Stimulated activated CD4-positive, alpha-beta T cell treated with anti-CD3 and anti-CD28 coated beads, Interleukin-12 subunit alpha, Interleukin-12 subunit beta, amount 100 ng/mL, for 48 hours (primary cell): ENCODE measurements at places on chromosomes 5 and 9.

DNA sequence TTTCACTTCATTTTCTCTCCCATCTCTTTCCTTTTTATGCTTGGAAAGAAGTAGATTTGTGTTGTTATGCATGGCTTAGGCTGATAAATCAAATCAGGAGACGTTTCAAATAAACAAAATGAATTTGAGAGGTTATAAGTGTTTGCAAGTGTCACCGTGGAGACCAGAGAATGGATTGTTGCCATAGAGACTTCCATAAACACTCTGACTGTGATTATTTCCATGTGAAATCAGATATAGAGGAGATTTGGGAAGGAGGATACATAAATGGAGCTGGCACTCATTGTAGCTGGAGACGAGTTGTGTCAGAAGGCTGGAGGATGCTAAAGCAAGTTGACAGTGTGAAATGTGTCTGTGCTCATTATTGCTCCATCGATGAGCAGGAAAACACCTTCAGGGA, 84.2 kb upstream of the PCSK1 start:
- DNase-seq, result no peak

DNA sequence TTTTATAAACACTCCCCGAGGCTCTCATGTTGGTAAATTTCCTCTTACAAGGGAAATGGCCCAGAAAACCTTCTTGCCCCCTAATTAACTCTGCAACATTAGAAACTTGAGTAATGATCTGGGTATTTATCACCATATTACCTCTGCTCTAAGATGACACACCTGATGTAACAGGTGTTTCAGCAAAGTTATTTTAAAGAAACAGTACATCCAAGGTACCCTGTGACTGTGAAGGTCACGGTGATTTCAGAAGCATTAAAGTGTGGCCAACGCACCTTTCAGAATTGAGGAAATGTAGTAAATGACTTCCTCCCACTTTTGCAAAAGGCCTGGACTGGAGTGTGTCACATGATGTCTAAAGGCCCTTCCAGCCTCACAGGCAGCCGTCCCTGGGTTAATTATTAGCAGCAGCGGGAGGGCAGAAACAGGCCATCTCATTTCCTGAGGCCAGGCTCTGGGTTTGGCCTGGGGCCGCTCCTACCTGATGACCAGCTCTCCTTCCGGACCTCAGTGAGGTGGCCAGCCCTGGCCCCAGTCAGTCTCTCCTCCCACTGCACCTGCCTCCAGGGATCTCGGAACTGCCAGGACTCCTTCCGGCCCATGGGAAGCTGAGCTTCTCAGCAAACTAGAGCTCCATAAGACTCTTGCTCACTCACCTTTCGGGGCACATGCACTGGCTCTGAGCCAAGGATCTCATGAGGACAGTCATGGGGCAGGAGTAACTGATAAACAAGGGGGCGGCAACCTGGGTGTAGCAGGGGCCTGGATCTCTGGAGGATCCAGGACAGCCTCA, 20.7 kb downstream of the PTPN3 start:
- DNase-seq, result no peak

DNA sequence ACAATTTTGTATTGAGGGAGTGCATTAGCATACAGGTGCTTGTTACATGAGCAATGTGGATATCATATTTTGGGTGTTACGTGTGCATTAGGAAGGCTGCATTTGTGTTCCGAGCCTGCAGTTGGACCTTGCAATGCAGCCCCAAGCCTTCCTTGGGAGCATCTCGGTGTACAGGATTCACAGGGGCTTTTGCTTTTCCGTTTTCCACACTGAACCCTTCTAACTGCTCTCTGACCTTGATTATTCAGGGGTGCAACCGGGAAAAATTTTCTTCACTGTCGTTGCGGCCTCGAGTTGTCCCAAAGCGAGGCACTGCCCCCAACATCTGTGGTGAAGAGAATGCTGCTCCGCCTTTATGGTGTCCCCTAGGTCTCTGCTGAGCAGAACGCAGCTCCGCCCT, 80.1 kb upstream of the PLEKHG4B start:
- no peak for DNase-seq

GRCh38 chr5:96863949-96864584, 12.2 kb upstream of the ERAP2 start:
- DNase-seq, result no peak

GRCh38 chr5:77696120-77696519, 57.6 kb upstream of the OTP start:
- DNase-seq, result no peak

GRCh38 chr5:12623408-12623807, 719.2 kb upstream of the CTNND2 start:
- no peak for DNase-seq

DNA sequence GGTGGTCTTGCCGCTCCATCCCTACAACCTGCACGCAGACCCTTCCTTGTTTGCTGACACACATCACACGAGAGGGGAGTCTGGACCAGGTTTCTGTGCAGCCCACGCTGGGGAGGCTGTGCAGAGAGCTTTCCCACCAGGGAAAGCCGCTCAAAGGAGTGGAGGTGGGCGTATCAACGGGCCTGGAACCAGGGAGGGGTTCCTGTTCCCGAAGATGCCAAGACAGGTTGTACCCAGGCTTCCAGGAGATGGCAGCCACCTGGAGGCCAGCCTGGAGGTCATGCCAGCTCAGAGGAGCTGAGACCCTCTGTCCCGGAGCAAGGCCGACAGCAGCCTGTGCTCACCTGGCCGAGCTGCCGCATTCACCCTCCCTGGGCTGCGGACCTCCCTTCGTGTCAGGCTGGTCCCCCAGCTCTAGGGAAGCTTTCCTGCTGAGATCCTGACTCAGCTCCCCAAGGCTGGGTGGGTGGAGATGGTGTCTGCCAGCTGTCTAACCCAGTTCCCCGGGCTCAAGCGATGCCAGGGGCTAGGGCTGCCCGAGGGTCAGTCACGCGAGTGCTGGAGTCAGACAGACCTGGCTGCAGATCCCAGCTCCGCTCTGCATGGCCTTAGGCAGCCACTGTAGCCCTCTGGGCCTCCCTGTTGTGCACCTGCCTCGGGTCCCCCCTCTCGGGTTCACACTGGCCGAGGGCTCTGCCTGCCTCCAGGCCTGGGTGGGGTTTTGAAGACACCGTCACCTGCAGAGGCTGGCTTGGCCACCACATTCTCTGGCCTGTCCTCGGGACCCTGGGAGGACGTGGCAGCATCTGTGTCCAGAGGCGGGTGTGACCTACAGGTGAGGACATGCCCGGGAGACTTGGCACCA, 28.5 kb upstream of the QSOX2 start:
- DNase-seq, result no peak

DNA sequence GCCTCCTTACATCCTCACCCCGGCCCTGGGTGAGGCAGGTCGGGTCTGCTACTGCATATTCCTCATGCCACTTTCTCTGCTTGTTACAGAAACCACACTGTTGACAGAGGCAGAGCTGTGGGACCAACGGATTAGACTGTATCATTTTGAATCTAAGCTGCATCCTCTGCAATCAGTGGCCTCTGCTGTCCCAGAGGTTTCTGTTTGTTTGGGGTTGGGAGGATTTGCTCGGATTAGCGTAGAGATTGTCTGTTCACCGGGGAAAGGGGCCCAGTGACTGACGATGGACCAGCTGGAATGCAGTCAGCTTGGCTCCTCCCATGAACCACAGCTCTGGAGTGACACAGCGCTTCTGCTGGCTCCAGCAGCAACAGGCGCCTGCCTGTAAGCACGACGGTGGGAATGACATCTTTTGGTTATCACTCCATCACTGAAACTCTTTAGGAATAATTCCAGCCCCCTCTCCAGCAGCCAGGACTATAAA, 37.3 kb upstream of the ADRA1B start:
- no peak for DNase-seq

- no peak for DNase-seq
Measured at GRCh38 chr9:133056533-133056932, 5.2 kb upstream of the CEL start.

- DNase-seq, result no peak
Measured at GRCh38 chr9:114754581-114754980, 51.3 kb downstream of the TNFSF15 start.

DNA sequence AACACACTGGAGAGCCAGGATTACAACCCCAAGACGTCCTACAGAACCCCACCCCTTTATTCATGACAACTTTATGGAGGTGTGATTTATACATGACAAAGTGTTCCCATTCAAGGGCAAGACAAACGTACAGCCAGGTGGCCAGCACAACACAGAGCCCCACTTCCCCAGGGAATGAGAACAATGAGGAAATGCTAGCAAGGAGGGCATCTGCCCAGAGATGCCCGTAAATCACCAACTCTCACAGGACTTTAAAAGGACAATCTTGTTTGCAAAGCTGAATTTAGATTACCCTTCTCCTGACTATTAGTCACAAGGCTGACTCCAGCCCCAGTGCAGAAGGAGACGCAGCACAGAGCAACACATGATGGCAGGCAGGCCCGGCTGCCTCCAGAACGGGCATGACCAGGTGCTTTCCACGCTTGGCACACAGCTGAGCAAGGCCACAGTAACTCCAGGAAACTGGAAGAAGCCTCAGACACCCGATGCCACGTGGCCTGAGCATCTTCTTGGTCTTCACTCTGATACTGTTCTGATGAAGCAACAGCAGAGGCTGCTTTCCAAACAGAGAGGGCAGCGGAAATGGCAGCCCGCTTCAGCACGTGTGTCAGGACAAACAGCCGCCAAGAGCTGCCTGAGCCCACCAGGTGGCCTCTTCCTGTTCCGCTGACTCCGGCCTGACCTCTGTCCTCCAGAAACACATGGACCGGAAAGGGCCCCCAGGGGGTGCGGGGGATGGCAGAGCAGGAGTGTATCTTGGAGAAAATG, 51.4 kb downstream of the ROR2 start:
- no peak for DNase-seq

DNA sequence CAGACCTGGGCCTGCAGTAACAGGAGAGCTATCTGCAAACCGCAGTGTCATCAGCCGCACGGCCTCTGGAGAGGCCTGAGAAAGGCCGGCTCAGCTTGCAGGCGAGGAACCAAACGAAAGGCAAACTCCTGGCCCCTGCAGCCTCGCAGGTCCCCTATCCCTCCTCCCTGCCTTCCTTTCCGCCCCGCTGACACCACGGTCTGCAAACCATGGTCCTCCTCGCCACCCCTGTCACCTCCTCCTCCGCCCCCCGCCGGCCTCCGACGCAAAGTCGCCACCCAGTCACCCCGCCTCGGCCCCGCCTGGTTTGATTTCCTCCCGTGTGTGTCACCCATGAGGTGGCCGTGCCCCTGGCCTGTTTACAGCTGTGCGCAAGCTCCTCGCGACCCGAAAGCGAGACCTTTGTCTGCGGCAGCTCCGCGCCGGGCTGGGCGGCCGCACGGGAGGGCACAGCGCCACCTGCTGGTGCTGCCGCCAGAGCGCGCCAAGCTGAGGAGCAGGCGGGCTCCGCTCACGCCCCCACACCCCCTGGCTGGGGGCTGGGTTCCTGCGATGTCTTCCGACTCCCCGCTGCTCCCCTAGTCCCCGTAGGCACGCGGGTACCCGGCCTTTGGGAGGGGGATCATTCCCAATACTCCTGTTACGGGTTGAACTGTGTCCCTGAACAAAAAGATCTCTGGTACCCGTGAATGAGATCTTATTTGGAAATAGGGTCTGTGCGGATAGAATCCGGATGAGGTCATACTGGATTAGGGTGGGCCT, 19.4 kb downstream of the GBGT1 start:
- peak; percentile 60 for DNase-seq

DNA sequence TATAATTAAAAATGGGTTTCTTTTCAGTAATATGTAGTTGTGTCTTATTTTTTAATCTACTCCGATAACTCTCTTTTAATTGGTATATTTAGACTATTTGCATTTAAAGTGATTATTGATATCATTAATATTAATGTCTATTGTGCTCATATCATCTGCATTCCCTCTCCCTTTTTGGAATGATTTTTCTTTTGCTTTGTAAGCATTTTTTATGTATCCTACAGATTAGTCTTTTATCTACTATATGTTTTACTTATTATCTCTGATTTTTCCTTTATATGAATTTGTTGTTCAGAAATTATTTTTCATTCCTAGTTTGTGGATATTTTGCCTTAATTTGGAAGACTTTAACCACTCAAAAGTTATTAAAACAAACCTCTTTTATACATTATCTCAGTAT, 34.0 kb downstream of the NDUFS4 start:
- no peak for DNase-seq

GRCh38 chr9:76932757-76933156, 26.8 kb upstream of the PRUNE2 start:
- DNase-seq, result no peak

DNA sequence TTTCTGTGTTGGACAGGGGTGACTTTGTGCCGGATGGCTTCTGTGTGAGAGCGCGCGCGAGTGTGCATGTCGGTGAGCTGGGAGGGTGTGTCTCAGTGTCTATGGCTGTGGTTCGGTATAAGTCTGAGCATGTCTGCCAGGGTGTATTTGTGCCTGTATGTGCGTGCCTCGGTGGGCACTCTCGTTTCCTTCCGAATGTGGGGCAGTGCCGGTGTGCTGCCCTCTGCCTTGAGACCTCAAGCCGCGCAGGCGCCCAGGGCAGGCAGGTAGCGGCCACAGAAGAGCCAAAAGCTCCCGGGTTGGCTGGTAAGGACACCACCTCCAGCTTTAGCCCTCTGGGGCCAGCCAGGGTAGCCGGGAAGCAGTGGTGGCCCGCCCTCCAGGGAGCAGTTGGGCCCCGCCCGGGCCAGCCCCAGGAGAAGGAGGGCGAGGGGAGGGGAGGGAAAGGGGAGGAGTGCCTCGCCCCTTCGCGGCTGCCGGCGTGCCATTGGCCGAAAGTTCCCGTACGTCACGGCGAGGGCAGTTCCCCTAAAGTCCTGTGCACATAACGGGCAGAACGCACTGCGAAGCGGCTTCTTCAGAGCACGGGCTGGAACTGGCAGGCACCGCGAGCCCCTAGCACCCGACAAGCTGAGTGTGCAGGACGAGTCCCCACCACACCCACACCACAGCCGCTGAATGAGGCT, at the start of gene ADRB2:
ADRB2 (plus strand) TSS at position 559 of the 686 bp plus-strand sequence. CDS start 221 bp downstream, outside the sequence.
- DNase-seq, result peak; percentile 71

- no peak for DNase-seq
Measured at GRCh38 chr9:109496218-109496617, 1.9 kb downstream of the PTPN3 start.

DNA sequence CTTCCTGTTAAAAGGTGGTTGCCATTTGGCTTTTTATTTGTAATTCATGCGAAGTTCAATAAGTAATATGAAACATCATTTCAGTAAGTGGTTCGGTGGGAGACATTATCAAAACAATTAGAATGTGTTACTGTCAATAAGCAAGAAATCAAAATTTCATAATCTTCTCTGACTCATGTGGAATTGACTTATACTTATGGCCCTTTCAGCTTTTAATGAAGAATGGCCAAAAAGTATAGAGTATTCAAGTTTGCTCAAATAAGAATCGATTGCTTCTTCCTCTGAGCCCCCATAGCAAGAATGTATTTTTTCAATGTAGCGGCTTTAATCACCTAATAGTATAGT, 174.5 kb downstream of the AOPEP start:
- no peak for DNase-seq
